Stimulated activated CD8-positive, alpha-beta memory T cell treated with anti-CD3 and anti-CD28 coated beads, Interleukin-7, amount 100 ng/mL, for 4 hours (primary cell): ENCODE measurements at places on chromosomes 7 and 10.

DNA sequence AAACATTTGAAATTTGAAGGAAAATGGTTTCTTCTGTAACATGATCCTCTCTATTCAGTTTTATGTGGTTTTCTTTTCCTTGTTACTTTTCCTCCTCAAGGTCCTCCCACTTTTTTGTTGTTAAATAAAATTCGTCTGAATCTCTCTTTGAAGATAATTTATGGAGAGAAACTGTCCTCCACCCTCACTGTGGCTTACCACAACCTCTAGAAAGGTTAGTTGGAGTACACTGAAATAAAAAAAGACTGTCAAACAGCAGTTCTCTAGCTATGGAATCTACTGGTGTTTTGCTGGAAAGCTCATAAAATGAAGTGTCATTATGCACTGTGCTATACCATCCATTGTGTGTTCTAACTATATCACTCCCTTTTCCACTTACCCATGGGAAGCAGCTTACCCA, 189.4 kb downstream of the HDAC9 start:
- no peak for DNase-seq

DNA sequence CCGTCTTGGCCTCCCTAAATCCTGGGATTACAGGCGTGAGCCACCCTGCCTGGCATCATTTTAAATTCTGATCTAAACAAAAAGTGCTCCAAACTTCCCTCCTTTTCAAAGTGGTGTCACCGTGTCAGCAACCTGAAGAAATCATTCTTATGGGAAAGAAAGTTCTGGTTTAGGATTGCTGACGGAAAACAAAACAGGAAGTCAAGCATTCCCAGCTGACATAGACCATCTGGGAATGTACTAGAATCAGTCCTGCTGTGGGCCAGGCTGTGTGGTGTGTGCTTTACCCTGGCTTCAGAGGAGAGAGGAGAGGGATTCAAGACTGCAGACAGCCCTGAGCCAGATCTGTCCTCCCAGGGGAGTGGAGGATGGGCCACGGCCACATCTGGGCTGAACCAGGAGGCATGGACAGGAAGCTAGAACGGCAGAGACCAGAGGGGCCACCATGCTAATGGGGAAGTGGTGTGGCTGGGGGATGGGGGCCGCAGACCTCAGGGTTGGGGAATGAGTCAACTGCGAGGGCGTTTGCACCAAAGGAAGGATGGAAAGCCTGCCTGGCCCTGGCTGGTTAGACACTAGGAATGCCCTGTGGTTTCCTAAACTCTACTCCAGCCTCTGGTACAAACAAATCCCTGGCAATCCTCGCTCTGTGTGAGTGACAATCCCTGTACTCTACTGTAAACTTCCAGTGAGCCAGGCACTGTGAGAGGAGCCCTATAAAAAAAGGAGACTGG, 16.7 kb upstream of the CLIP2 start:
- DNase-seq = no peak

- no peak for DNase-seq
Observed at GRCh38 chr10:87656431-87657072, 3.1 kb upstream of the PAPSS2 start.

DNA sequence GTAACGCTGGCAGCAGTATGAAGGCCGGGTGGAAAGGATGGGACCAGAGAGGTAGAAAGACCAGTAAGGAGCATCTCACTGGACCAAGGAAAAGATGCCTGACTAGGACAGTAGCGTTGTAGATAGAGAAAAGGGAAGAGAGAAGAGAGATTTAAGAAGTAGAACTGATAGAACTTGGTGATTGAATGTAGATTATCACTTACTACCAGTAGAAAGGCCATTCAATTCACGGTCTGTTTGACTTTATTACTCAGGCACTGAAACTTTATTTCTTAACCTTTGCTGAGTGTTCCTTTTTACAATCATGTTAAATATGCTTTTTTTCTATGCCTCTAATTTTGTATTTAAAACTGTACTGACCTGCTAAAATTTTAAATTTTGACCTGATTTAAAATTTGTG, 12.2 kb downstream of the MCU start:
- DNase-seq = no peak

DNA sequence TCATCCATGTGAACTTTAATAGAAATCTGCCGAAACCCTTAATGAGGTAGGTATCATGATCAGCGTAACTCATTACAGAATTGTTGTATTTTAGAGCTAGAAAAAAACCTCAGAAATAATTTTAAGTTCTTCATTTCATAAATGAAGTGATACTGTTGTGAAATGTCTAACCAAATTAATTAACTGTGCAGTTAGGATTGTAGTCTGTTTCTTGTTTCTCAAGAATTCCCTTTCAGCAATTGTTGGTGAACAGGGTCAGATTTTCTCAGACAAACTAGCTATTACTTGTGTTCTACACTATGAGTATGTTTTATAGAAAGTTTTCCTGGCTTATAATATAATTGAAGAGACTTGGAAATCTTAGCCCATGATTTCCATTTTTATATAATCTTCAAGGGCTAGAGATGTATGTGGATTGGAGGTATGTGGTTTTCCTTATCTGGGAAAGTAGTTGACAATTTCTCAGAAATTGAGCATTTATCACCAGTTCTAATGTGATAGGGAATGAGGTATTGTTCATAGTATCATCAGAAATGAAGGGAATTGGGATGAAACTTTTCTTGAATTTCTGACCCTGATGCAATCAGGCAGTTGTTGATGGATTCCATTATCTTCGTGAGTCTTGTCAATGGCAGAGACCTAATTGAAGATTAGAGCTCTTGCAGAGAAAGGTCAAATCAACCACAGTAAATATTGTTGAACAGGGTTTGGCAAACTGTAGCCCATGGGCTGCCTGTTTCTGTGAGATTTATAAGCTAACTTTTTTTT, 55.0 kb downstream of the ST7 start:
- no peak for DNase-seq

GRCh38 chr10:24983946-24984345, 31.5 kb upstream of the PRTFDC1 start:
- no peak for DNase-seq

GRCh38 chr10:12608761-12609160, 259.4 kb downstream of the CAMK1D start:
- DNase-seq = no peak

- DNase-seq = no peak
Observed at GRCh38 chr7:116329686-116330503, 119.6 kb downstream of the TES start.

GRCh38 chr10:59433720-59434428, 71.5 kb upstream of the FAM13C start:
- no peak for DNase-seq

GRCh38 chr10:44660271-44660670, 250.9 kb upstream of the TMEM72 start:
- DNase-seq = no peak

- DNase-seq = no peak
Observed at GRCh38 chr10:103696094-103696410, 159.3 kb downstream of the SH3PXD2A start.

DNA sequence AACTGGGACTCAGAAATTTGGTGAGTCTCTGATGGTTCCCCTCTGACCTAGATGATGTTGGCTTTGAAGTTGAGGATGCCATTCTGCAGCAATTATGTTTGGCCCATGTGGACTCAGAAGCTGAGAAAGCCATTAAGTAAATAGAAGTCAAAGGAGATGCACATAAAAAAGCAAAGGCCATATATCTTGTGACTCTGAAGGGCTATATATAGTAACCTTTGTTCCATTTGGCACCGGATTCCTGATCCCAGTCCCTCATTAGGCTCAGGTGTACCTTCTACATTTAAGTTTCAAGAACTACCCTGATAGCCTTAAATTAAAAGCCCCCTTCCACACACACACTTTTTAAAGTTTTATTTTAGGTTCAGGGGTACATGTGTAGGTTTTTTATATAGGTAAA, 50.0 kb upstream of the PDK4 start:
- no peak for DNase-seq
